Endothelial cell of coronary artery (primary cell): ENCODE measurements at places on chromosomes 13 and 19. TPM values are rescaled to one million over a fixed set of nuclear protein-coding genes. Genes with fewer than 3 reads are reported as not detected.

The PRR20A gene
- not detected in 2 replicates for total RNA-seq

The ZNF429 gene
- 0.54 and 2.5 TPM in 2 replicates for total RNA-seq

The CYP4F11 gene
- total RNA-seq = not detected in 2 replicates

The KLK10 gene
- total RNA-seq = under 0.01 TPM in 1 of 2 replicates, not detected in the other

The CCL25 gene
- total RNA-seq = not detected in 2 replicates

The ONECUT3 gene
- total RNA-seq = not detected in 2 replicates

The CYTH2 gene
- 58.9 and 69.9 TPM in 2 replicates for total RNA-seq

The OR7C1 gene
- total RNA-seq = not detected in 2 replicates

The IFNL3 gene
- total RNA-seq = not detected in 2 replicates

The UPF1 gene
- total RNA-seq = 62.9 and 69.7 TPM in 2 replicates

The KLK11 gene
- not detected in 2 replicates for total RNA-seq

The ZNF382 gene
- total RNA-seq = 3.1 and 8.7 TPM in 2 replicates

The ELSPBP1 gene
- not detected in 2 replicates for total RNA-seq

The SOX21 gene
- total RNA-seq = not detected in 2 replicates

The CAPN12 gene
- total RNA-seq = not detected in 2 replicates

The SOHLH2 gene
- total RNA-seq = 0.09 and 0.63 TPM in 2 replicates

The CEACAM7 gene
- total RNA-seq = not detected in 2 replicates

The CAPS gene
- 1.3 and 3.5 TPM in 2 replicates for total RNA-seq

The IZUMO2 gene
- total RNA-seq = not detected in 2 replicates

The CGB5 gene
- not detected in 2 replicates for total RNA-seq

The PRR22 gene
- total RNA-seq = 0.19 and 0.27 TPM in 2 replicates

The CACNA1A gene
- 0.09 and 0.18 TPM in 2 replicates for total RNA-seq

The ZNF536 gene
- total RNA-seq = not detected in 2 replicates

The LYL1 gene
- total RNA-seq = 48.0 and 58.7 TPM in 2 replicates

The DCT gene
- not detected in 2 replicates for total RNA-seq

The TUBA3C gene
- total RNA-seq = not detected in 2 replicates
